Central memory CD8-positive, alpha-beta T cell (primary cell): ENCODE measurements at places on chromosomes 16 and 17.

DNA sequence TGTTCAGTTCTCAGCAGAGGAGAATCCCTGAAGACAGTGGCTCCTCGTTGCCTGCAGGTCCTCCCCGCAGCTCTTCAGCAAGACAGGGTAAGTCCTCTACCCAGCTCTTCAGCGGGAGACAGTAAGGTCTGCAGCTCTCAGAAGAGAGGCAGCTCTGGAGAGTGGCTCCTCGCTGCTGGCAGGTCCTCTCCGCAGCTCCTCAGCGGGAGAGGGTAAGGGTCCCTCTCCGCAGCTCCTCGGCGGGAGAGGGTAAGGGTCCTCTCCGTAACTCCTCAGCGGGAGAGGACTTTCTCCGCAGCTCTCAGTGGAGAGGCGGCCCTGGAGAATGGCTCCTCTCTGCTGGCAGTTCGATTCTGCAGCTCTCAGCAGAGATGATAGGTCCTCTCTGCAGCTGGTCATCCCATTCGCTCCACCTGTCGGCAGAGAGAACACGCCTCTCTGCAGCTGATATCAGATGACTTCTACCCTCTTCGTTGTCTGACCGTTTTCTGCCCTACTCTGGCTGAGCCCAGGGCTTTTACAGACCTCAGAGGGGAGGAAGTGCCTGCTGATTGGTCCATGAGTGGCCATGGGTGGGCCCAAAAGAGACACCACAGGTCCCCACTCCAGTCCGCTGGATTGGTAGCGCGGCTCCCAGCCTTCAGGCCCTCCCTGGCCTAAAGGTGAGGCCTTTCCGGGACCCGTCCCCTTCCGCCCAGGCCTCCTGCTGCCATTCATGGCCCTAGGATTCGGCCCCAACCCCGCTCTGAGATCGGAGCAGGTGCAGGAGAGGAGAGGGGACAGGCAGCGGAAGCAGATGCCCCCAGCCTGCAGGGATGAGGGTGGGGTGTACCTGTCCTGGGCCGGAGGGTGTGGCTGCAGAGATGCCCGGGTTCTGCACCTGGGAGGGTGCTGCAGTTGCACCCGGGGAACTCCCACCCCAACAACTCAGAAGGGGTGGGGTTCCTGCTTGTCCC lies 11.9 kb upstream of the SHCBP1 start:
- no peak overlapping the region for H3K4me3 ChIP-seq
- H3K27me3 ChIP-seq = no peaks in the 10 kb centered on the region
- H3K27ac ChIP-seq = no peak overlapping the region
- no peak for DNase-seq
- H3K4me1 ChIP-seq = no peaks in the 10 kb centered on the region
- no peaks in the 10 kb centered on the region for H3K36me3 ChIP-seq

DNA sequence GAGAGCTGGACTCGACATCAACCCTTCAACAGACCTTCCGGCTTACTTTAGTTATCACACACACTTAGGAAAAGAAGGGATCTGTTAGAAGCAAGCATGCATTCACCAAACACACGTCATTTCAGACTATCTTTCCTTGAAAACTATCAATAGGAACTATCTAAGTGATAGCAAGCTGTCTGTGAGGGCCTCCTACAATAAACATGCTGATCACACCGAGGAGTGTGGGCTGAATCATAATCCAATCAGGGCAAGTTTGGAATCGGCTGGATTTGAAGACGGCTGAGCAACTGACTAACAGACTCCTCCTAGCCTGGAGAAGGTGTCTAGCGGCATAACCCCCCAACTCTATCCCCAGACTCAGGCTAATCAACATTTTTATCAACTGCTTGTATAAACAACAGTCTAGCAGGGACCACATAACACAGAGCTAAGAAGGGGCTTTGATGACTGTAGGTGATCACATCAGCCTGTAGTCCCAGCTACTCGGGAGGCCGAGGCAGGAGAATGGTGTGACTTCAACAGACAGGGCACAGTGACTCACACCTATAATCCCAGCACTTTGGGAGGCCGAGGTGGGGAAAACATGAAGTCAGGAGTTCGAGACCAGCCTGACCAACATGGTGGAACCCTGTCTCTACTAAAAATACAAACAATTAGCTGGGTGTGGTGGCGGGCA lies 14.1 kb downstream of the NXN start:
- H3K36me3 ChIP-seq = peaks cover 3% of the 10 kb centered on the region
- DNase-seq = no peak
- no peaks in the 10 kb centered on the region for H3K4me1 ChIP-seq
- H3K4me3 ChIP-seq = no peak overlapping the region
- no peak overlapping the region for H3K27ac ChIP-seq
- peaks cover 70% of the 10 kb centered on the region for H3K27me3 ChIP-seq

DNA sequence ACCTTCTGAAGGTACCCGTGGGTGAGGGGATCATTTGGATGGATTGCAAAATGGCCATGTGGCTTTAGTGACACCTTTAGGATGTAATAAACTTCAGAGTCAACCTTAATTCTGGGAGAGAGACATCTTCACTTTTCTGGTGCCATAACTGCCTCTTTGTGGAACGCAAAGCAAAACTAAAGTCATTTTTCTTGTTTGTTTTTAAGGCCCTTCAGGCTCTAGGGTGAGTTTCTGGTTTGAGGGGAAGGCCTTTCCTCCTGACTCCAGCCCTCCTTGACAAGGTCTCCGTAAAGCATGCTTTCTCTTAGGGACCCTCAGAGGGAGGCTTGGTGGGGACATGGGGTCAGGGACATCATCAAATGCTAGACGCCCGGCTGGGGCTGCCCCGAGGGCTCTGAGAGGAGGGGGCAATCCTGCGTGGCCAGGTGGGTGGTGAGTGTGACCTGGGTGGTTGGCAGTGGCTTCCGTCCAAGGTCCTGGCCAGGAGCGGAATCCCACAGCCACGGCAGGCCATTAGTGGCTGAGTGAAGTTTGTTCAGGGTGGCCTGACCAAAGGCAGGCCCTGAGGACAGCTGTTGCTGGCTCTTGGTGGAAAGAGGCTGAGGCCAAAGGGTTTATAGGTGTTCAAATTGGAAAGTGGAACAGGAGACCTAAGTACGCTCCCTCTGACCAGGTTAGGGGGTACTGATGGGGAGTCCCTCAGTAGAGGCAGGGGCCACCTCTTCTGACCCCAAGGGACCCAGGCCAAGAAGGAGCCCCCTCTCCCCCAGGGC lies 112.2 kb downstream of the METRNL start:
- H3K4me3 ChIP-seq = no peak overlapping the region
- H3K36me3 ChIP-seq = peaks cover 3% of the 10 kb centered on the region
- no peak for DNase-seq
- no peaks in the 10 kb centered on the region for H3K27me3 ChIP-seq
- H3K27ac ChIP-seq = peak overlapping the region; percentile 71

GRCh38 chr16:55039931-55040330 lies 109.3 kb downstream of the IRX5 start:
- H3K27me3 ChIP-seq = peaks cover 3% of the 10 kb centered on the region
- H3K36me3 ChIP-seq = peaks cover 2% of the 10 kb centered on the region
- no peaks in the 10 kb centered on the region for H3K4me1 ChIP-seq
- no peak overlapping the region for H3K4me3 ChIP-seq
- no peak overlapping the region for H3K27ac ChIP-seq
- DNase-seq = no peak

GRCh38 chr17:11986942-11987329 lies 10.3 kb downstream of the ZNF18 start:
- H3K36me3 ChIP-seq = peaks cover 41% of the 10 kb centered on the region
- peaks cover 27% of the 10 kb centered on the region for H3K4me1 ChIP-seq
- no peak overlapping the region for H3K4me3 ChIP-seq
- no peak overlapping the region for H3K27ac ChIP-seq

DNA sequence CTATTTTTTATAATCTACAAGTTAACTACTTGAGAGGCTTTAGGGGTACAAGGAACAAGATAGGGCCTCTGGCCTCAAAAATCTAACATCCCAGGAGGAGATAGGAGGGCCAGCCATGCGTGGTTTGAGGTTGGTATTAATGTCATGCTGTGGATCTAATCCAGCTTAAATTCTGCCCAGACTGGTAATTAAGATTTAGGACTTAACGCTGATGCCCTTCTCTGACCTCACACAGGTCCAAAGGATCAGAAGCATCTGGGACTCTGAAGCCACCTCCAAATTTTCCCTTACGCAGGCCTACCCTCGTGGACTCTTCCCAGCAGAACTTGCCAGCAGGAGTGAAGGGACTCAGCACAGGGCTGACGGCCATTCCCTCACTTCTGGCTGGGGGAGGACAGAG lies 15.1 kb downstream of the SLC6A4 start:
- H3K27ac ChIP-seq = no peak overlapping the region
- H3K36me3 ChIP-seq = no peaks in the 10 kb centered on the region
- H3K4me1 ChIP-seq = no peaks in the 10 kb centered on the region
- no peak overlapping the region for H3K4me3 ChIP-seq
- no peak for DNase-seq

DNA sequence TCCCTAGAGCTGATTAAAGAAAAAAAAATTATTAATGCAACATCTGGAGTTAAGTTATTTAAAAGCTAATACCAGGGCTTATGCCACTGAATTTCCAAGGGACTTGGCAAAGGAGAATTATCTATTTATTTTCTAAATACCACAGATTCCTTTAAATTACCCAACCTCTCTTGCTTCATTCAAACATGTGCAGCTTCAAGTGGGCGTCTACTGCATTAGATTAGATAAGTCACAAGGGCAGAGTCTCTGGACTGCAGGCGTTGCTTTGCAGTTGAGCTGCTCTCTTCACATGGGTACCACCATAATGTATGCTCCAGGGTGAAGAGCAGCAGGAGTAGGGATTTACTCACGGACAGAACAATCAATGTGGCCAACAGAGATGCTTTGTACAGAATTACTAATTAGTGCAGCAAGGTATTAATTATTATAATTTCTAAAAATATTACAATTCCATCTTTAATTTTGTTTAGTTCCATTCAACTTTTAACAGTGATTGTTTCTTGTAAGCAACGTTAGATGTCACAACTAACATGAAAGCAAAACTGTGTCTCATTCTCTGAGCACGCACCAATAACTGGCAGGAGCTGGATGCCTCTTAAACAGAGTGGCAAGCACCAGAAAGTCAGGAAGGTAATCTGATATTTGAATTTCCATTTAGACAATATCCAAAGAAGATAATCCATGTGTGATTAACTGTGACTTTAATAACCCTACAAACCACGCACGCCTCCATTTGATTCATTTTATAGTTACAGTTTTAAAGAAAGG lies 214.2 kb downstream of the STX8 start:
- DNase-seq = no peak
- no peak overlapping the region for H3K4me3 ChIP-seq
- no peaks in the 10 kb centered on the region for H3K27me3 ChIP-seq
- H3K4me1 ChIP-seq = peaks cover 17% of the 10 kb centered on the region

GRCh38 chr16:3781421-3781820 lies 64.1 kb upstream of the TRAP1 start:
- no peak for DNase-seq
- H3K27me3 ChIP-seq = no peaks in the 10 kb centered on the region
- H3K27ac ChIP-seq = no peak overlapping the region
- no peak overlapping the region for H3K4me3 ChIP-seq

GRCh38 chr16:69107316-69107962 lies 2.0 kb downstream of the HAS3 start:
- no peak for DNase-seq
- peaks cover 46% of the 10 kb centered on the region for H3K27me3 ChIP-seq
- peaks cover 18% of the 10 kb centered on the region for H3K4me1 ChIP-seq
- peak overlapping the region; percentile 90 for H3K4me3 ChIP-seq
- H3K36me3 ChIP-seq = peaks cover 8% of the 10 kb centered on the region

DNA sequence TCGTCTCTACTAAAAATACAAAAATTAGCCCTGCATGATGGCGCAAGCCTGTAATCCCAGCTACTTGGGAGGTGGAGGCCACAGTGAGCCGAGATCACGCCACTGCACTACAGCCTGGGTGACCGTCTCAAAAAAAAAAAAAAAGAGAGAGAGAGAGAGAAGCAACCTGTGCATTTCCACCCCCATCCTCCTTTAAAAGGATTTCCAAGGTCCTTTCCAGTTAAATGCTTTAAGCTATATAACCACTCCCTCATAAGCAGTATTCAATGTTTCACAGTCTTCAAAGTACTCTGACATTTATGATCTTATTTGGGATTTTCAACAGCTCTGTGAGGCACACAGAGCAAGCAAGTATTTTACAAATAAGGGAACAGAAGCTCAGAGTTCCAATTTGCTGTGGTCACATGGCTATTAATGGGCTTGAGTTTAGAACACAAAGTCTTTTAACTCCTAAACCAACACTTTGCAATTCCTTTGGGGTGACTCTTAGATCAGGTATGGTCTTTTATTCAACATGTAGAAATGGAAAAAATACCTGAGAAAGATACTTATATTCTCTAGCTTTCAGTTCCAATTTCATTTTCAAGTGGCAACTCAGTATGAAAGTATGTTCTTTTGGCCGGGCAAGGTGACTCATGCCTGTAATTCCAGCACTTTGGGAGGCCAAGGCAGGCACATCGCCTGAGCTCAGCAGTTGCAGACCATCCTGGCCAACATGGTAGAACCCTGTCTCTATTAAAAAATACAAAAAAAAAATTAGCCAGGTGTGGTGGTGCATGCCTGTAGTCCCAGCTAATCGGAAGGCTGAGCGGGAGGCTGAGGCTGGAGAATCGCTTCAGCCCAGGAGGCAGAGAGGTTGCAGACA lies 31.3 kb downstream of the SPOP start:
- H3K4me1 ChIP-seq = peaks cover 26% of the 10 kb centered on the region
- H3K27ac ChIP-seq = peak overlapping the region; percentile 29
- peaks cover 9% of the 10 kb centered on the region for H3K36me3 ChIP-seq
- H3K27me3 ChIP-seq = no peaks in the 10 kb centered on the region
- no peak overlapping the region for H3K4me3 ChIP-seq

DNA sequence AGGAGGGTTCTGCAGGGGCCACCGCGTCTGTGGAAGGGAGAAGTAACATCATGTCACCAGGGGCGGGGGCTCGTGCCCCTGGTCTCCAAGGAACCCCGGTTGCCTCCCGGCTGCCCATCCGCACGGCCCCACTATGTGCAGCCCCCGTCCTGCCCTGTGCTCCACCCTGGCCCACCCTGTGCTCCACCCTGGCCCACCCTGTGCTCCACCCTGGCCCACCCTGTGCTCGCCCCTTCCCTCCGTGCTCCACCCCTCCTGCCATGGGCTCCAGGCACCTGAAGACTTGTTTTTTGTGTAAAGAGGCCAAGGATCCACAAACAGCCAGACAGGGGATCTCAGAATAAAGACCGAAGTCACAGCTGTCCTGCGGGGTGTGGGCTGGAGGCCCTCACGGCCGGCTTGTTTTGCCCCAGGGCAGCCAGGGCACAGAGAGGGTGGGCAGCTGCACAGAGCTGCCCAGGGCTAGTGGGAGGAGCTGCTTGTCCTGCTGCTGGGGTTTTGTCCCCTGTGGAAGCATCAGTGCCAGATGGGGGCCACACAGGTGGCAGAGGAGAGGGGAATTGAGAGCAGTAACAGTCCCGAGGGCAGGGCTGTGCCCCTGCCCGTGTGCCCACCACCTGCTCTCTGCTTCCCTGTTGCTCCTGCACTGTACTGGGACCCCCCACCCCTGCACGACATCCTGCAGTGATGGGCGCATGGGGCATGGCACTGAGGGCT lies 147.0 kb upstream of the CIBAR2 start:
- H3K36me3 ChIP-seq = no peaks in the 10 kb centered on the region
- no peak for DNase-seq
- H3K4me3 ChIP-seq = no peak overlapping the region
- H3K27ac ChIP-seq = no peak overlapping the region
- H3K27me3 ChIP-seq = peaks cover 35% of the 10 kb centered on the region
